Stimulated activated CD4-positive, alpha-beta T cell treated with anti-CD3 and anti-CD28 coated beads, TNF-alpha, amount 100 ng/mL, for 24 hours (primary cell): ENCODE measurements at places on chromosomes 4 and X.

DNA sequence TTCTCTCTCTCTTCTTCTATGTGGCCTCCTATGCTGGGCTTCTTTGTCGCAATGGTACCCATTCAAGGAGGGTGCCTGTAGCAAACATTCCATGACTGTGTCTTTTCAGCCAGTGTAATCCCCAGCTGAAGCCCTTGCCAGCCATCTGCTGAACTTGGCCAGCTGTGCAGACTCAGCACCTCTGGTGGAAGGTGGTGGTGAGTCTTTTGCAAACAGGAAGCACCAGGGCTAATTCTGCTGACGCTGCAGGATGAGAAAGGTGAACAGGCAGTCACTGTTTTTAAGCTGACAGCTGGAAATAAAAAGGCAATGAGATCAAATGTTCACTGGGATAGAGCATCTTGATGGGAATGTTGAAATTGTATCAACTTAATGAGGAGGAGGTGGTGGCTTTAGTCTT, 298.7 kb upstream of the CLNK start:
- no peak for DNase-seq

DNA sequence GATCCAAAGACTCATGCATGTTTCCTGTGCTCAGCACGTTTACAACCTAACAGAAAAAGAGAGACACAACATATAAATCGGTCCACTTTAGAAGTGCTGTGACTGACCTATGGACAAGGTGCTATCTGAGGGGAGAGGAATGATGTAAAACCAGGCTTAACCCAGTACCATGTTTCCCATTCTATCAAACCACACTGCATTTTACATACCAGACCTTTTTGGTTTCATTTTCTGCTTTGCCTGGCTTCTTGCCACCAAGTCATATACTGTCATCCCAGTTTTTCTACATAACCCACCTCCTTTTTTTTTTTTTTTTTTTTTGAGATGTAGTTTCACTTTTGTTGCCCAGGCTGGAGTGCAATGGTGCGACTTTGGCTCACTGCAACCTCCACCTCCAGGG, 82.2 kb downstream of the KLF8 start:
- no peak for DNase-seq

DNA sequence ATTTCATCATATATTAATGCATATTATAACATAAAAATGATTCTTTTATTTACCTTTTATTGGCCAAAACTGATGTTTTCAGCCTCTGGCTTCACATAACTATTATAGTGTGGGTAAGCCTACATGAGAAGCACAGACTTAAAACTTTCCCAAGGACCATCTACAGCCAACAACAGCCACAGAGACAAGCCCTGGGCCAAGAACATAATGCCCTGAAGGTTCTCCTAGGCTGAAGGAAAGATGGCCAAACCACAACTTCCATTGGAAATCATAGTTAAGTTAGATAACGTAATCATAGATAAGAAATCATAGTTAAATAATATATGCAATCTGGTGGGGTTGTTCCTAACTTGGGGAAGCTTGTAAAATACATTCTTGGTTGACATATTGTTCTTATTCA, 280.0 kb upstream of the EMCN start:
- DNase-seq: no peak

GRCh38 chr4:42954963-42955669, 62.6 kb downstream of the GRXCR1 start:
- DNase-seq: no peak

- no peak for DNase-seq
Observed at GRCh38 chr4:128782875-128783614, 26.5 kb upstream of the JADE1 start.

- no peak for DNase-seq
Observed at GRCh38 chr4:25406081-25406692, 29.1 kb downstream of the ANAPC4 start.

DNA sequence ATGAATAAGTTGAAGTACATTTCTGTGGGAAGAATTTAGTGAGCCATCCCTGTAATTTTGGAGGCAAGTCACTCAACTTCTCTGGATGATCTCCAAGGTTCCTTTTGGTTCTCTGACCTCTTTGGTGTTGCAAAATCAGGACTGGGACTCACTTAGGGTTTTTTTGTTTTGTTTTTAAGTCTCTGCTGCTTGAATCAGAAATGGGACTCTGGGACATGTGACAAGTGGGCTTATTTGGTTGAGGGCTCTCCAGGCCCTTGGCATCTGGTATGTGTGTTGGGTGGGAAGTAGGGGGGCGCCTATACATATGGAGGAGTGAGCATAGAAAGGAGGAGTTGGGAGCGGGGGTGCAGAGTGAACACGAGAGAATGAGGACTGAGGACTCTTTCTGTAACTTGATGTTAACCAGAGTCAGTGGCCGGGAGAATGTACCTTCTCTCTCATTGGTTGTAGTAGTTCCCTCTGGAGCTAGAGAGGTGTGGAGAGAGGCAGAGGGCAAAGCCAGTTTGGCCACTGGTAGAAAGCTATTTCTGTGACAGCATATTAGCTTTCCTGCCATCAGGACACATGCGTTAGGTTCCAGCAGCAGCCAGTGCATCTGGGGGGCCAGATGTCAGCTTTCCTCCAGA, 1.9 kb downstream of the ARHGAP10 start:
- DNase-seq: no peak

DNA sequence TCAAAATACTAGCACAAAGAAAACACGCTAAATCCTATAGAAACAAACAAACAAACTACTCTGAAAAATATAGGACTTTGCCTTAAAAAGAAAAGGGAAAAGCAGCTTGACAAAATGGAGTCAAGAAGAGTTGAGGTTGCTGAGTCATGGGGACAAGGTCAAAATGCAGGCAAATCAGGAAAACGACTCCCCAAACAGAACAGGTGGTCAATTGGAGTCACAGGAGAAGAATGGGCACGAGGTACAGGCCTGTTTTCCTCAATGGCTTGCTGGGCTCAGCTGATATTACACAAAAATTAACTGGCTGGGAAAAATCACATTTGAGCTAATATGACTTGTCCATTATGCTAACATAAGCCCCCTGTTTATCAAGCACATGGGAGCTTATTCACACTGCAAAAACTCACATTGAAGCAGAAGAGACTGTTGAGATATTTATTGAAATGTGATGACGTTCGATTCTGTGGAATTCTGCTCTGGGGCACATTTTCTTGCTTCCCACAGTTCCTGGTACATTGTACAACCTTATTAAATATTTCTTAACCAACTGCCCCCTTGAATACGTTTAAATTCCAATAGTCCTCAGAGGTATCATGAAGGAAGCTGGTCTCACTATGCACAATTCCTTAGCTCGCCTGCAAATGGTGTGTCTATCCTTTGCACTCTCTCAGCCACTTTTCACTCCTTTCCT, 1622.1 kb downstream of the STIM2 start:
- DNase-seq: no peak

GRCh38 chr4:70680934-70681333, 7.4 kb upstream of the UTP3 start:
- DNase-seq: no peak

GRCh38 chrX:13897566-13897965, 80.7 kb upstream of the GPM6B start:
- no peak for DNase-seq

DNA sequence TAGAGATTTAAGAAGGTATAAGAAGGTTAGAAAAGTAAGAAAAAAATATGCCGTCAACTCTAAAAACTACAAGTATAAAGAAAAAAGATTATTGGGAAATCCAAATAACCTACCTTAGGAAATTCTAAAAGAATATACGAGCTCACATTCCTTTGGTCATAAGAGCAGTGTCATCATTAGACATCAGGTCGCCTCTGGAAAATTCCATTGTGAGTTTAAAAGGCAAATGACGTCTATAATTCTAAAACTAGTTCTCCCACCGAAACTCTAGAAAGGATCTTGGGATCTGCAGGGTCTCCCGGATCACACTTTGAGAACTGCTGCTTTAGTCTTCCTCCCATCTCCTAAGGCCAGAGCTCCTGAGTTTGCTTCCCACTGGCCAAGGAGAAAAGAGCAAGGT, 518 bp upstream of the SAT1 start:
- DNase-seq: no peak

DNA sequence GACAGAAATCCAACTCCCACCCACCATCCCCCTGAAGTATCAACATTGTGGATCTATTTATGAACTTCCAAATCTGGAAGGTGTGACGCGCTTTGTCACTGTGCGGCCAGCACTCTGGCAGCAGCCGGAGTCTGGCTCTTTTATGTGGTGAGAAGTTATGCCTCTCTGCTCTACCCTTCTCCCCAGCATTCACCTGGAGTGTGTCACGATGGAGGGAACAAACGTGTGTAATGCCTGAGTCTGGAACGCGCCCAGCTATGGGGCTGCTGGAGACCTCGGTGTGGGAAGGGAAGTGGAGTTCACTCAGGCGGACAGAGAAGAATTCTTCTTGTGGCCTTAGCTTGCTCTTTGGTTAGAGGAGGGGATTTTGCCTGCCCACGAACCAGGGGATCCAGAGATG, 222.1 kb upstream of the RPL34 start:
- DNase-seq: no peak

DNA sequence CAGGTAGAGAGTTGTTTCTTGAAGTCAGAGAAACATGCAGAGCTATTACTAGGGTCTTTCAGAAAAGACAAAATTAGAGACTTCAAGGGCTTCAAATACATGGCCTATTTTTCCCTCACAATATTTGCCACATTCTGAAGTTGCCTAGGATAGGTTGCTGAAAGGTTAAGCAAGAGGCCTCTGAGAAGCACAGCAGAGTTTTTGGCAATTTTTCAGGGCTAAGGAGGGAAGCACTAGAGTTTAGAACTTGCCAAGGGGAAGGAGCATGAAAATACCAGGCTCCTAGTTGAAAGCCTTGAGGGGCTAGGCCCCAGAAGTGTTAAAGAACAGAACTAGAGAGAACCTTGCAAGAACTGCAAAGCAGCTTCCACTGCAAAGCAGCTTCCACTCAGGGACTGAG, 86.4 kb downstream of the ANAPC10 start:
- no peak for DNase-seq

- no peak for DNase-seq
Observed at GRCh38 chr4:114615435-114615834, 16.8 kb downstream of the UGT8 start.

GRCh38 chr4:100190643-100191600, 654 bp upstream of the DDIT4L start:
- DNase-seq: no peak

- no peak for DNase-seq
Observed at GRCh38 chr4:109967798-109968520, 55.3 kb downstream of the EGF start.

GRCh38 chr4:186015212-186015817, 53.6 kb upstream of the TLR3 start:
- DNase-seq: no peak

DNA sequence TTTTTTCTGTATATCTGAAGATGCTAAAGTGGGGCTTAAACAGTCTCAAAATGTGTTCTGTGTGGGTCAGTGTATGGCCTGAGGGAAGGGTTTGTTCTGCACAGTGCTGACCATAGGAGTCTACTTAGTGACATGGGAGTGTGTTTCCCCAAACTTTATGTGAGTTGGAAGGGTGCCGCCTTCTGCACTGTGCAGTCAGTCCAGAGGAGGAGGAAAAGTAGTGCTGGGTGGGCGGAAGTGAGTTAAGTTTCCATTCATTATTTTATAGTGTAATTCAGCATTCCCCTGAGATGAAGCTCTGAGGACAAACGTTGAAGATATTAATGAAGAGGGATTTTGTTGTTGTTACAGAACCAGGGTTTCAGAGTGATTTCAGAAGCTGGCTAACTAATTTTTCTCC, 2.9 kb downstream of the CHST7 start:
- no peak for DNase-seq

GRCh38 chr4:152515678-152516077, 20.2 kb downstream of the FBXW7 start:
- DNase-seq: no peak

GRCh38 chr4:139889901-139890300, 224.3 kb downstream of the MGST2 start:
- DNase-seq: no peak

DNA sequence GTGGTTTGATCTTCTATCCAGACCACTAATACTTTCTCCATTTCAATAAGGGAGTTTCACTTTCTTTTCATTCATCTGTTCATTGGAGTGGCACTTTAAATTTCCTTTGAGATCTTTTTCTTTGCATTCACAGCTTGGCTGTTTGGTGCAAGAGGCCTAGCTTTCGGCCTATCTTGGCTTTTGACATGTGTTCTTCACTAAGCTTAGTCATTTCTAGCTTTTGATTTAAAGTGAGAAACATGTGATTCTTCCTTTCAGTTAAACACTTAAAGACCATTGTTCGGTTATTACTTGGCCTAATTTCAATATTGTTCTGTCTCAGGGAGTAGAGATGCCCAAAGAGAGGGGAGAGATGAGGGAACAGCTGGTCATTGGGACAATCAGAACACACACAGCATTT, 24.3 kb downstream of the CXCL13 start:
- DNase-seq: no peak

DNA sequence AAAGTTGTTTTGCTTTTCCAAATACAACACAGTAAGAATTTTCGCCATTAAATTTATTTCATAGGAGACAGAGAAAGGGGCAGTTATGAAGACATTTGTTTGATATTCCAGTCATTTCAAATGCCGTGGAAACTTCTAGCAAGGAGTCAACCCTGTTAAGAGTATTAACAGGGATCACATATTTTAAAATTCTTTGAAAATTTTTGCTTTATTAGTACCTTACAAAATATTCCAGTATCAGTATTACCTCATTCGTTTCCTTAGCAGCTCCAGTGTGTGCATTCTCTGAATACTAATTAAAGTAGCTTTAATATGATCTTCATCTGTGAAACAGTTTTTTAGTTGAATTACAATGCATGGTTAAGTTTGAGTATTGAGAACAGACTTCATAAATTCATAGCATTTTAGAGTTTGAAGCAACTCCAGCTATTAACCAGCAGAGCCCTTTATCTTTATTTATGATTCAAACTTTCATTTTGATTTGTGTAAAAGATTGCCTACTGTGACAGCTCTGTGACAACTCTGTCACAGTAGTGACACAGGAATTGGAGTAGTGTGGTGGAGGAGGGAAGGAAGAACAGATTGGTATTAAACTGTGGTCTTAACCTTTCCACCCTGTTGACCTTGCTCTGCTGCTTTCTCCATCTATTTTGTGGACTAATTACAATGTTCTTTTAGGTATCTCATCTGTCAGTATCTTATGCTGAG, 86.3 kb downstream of the PDLIM5 start:
- DNase-seq: no peak

DNA sequence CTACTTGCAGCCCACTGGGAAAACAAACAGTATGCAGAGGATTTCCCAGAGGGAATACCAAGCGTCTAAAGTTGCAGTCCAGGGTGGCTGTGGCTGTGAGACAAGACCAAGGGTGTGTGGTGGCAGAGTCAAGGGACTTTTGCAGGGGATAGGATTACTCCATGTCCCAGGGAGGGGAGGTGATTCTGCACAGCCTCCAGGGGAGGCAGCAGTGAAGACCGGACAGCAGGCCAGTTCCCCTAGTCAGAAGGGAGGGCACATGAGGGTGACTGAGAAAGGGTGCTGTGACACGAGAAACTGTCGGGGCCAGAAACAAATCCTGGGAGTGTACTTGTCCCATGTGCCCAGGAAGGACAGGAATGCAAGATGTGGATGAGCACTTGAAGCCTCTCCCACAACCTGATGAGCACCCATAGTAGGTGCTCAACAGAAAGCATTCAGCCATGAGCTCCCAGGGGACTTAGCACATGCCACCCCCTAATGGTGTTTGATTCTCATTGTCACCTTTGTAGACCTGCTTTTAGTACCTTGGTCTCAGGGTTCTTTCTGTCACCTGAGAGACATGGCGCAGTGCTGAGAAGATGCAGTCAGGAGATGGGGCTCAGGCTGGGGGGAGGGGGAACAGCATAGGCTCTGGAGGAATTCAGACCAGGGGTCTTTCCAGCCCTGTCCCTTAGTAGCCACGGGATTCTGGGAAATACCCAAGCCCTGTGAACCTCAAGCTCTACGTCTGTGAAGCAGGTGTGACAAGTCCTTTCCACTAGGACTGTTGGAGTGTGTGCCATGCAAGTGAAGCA, 18.1 kb upstream of the HSFX3 start:
- DNase-seq: no peak
